ENCODE measurements at places on chromosomes 6 and 20.

- DNase-seq: no peak
- H3K4me3 ChIP-seq: no peak overlapping the region
- peaks cover 38% of the 10 kb centered on the region for H3K27me3 ChIP-seq
- H3K36me3 ChIP-seq: no peaks in the 10 kb centered on the region
- peak overlapping the region; percentile 14 for H3K27ac ChIP-seq
These were observed 110.1 kb upstream of the PTPN1 start for GRCh38 chr20:50399917-50400704.

DNA sequence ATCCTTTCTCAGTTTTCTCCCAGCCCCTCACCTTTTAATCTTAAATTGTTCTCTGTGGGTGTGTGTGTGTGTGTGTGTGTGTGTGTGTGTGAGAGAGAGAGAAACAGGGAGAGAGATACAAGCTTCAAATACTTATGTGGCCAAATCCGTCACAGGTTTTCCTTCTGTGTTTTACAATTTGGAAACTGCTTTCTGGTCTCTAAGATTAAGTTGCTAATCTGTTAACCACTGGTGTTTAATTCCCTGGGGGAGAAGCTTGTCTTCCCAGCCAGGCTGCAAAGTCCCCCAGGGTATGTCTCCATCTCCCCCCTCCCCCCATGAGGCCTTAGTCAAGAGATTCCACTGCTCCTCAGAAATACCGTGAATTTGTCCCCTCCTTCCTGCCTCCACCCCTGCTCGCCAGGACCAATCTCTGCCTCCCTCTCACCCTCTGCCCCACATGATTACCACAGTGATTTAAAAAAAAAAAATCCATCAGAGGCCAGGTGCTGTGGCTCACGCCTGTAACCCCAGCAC is 49.0 kb downstream of the RIPOR3 start:
- no peak overlapping the region for H3K4me3 ChIP-seq
- H3K27me3 ChIP-seq: peaks cover 2% of the 10 kb centered on the region
- no peak for DNase-seq
- H3K27ac ChIP-seq: no peak overlapping the region

GRCh38 chr6:26312501-26313397 is 52.2 kb upstream of the BTN3A2 start:
- peak overlapping the region; percentile 77 for H3K27ac ChIP-seq

- H3K4me1 ChIP-seq: peaks cover 12% of the 10 kb centered on the region
- H3K4me3 ChIP-seq: no peak overlapping the region
- H3K27me3 ChIP-seq: no peaks in the 10 kb centered on the region
- peaks cover 37% of the 10 kb centered on the region for H3K36me3 ChIP-seq
- H3K27ac ChIP-seq: no peak overlapping the region
These were observed 123.9 kb downstream of the MAP3K4 start for GRCh38 chr6:161115468-161115867.

- no peak overlapping the region for H3K4me3 ChIP-seq
- no peak for DNase-seq
- H3K4me1 ChIP-seq: no peaks in the 10 kb centered on the region
- H3K27me3 ChIP-seq: peaks cover 8% of the 10 kb centered on the region
These were observed 78.7 kb upstream of the IFNGR1 start for GRCh38 chr6:137297887-137298286.

- no peak overlapping the region for H3K4me3 ChIP-seq
- no peaks in the 10 kb centered on the region for H3K36me3 ChIP-seq
- no peak for DNase-seq
- peaks cover 44% of the 10 kb centered on the region for H3K27me3 ChIP-seq
- no peak overlapping the region for H3K27ac ChIP-seq
- H3K4me1 ChIP-seq: peaks cover 3% of the 10 kb centered on the region
These were observed 10.5 kb upstream of the ZNF334 start for GRCh38 chr20:46523696-46524328.

DNA sequence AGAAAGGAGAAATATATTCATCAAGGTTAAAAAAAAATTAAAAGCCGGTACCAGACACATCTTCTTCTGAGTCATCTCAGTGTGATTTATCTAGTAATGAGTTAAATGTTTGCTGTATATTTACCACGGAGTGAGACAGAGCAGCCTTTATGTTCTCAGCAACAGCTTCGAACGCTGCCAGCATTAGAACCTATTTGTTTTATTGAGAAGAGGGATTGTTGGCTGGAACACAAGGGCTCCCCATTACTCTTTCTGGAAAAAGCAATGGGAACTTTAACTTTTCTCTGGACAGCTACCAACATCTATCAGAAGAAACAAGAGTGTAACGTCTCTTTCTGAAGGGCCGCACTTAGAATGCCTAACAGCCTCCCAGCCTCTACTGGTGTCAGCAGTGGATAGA is 105.3 kb upstream of the TAB2 start:
- H3K4me3 ChIP-seq: peak overlapping the region; percentile 28
- H3K27ac ChIP-seq: peak overlapping the region; percentile 28
- H3K4me1 ChIP-seq: peaks cover 29% of the 10 kb centered on the region

DNA sequence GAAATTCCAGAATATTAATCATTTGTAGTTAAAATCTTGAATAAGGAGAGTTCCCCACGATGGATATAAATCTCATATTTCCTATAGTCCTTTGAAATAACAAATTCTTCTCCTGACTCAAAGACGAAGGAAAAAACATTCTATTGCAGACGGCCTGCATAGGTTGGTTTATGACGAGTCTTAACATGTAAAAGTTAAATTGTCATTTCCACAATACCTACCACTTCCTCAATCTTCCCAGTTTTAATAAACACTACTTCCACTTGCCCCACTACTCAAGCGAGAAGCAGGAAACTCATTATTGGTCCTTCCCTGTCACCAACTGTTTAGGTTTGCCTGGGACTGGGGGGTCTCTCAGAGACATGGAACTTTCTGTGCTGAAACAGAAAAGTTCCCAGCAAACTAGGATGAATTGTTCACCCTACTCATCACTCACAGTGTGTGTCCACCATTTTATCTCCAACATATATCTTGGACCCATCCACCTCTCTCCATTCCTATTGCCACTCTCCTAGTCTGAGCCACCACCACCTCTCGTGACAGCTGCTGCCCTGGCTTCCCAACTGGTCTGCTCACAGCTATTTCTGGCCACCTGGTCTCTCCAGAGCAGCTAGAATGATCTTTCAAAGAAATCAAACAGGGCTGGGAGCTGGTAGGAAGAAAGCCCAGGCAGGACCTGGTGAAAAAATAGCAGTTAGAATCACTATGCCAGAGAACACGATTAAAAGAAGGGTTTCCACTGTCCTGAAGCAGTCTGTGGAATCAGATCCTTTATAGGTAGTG is 15.1 kb upstream of the ZSCAN9 start:
- peaks cover 32% of the 10 kb centered on the region for H3K4me1 ChIP-seq
- no peak for DNase-seq

DNA sequence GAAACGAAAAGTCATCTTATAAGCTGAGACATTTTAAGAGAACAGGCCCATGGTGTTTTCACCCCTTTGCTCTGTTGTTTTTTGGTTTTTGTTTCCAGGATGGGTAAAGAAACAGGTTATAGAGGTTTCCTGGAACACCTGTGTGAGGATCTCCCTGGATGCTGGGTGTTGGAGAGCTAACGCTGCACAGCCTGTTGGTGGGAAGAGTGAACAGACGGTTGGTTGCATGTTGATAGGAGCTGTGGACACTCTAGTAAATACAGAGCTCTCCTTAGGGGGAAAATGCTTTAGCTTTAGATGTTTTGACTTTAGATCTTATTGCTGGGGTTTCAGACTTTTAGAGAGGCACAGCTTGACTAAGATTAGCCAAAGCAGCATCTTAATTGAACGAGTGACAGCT is 235.2 kb downstream of the SOX4 start:
- peaks cover 5% of the 10 kb centered on the region for H3K27me3 ChIP-seq
- no peak for DNase-seq
- peaks cover 2% of the 10 kb centered on the region for H3K4me1 ChIP-seq
- no peaks in the 10 kb centered on the region for H3K36me3 ChIP-seq

DNA sequence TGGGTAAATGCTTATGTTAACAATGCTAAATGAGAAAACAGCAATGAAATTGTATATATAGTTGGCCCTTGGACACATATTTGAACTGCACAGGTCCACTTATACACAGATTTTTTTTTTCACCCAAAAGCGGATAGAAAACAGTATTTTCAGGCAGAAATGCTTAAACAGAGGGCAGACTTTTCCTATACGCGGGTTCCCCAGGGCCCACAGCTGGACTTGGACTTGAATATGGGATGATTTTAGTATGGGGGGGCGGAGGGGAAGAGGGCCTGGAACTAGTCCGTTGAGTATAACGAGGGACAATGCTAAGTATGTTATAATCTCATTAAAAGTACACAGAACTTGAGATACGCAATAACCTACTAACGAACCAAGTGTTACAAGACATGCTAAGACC is 1.1 kb upstream of the PRSS35 start:
- H3K27ac ChIP-seq: no peak overlapping the region
- peaks cover 36% of the 10 kb centered on the region for H3K27me3 ChIP-seq
- H3K36me3 ChIP-seq: no peaks in the 10 kb centered on the region
- DNase-seq: no peak
- peaks cover 7% of the 10 kb centered on the region for H3K4me1 ChIP-seq

- no peak overlapping the region for H3K27ac ChIP-seq
- H3K4me1 ChIP-seq: no peaks in the 10 kb centered on the region
- DNase-seq: no peak
- H3K27me3 ChIP-seq: peaks cover 5% of the 10 kb centered on the region
- H3K36me3 ChIP-seq: no peaks in the 10 kb centered on the region
These were observed 226.3 kb downstream of the RNF144B start for GRCh38 chr6:18613319-18613925.

- no peaks in the 10 kb centered on the region for H3K27me3 ChIP-seq
- H3K4me3 ChIP-seq: no peak overlapping the region
- no peak overlapping the region for H3K27ac ChIP-seq
- no peaks in the 10 kb centered on the region for H3K36me3 ChIP-seq
These were observed 77.1 kb downstream of the STMND1 start for GRCh38 chr6:17178754-17179529.

DNA sequence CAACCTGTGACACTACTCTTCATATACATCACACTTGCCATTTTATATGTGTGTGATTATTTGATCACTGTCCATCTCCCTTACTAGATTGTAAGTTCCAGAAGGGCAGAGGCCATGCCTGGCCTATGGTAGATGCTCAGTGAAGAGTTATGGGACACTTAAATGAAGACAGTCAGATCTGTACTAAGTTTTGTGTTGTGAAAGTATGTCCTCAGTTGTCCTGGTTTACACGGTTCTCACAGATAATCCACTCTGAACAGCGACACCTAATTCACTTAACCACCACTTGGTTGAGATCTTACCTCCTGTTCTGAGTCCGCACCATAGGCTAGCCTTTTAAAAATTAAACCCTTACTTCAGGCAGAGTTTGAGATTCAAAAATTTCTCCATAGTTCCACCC is 434.1 kb upstream of the SOX4 start:
- peaks cover 5% of the 10 kb centered on the region for H3K36me3 ChIP-seq
- no peak overlapping the region for H3K4me3 ChIP-seq
- no peak overlapping the region for H3K27ac ChIP-seq
- no peaks in the 10 kb centered on the region for H3K27me3 ChIP-seq
- H3K4me1 ChIP-seq: peaks cover 24% of the 10 kb centered on the region

DNA sequence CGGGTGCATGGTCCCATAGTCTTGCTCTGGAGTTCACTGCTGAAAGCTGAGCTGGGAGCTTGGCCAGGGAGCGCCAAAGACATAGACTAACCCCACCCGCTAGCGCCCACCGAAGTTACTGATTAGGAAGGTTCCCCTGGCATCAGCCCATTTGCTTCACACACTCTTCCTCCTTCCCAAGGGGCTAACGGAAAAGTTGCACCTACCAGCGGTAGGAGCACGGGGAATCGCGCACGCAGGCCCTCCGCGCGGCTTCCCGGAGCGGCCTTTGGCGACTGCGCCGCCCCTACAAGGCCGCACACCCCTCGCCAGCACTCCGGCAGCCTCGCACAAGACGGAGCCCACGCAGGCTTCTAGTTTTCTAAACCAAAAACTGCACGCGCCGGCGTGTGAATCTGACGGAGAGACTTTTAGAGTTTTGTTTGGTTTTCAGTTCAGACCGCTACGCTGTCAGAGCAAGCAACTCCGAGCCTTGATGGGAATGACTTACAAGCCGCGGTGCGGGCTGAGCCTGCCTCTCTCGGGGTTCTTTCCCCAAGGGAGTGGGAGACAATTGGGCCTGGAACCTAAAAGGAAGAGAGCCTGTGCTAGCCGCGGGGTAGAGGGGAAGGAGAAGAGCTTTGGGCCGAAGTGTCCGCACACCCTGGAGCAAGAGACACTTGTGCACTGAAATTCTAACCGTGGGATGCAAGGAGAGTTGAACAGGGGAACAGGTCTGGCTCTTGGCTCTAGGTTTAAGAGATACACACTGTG is 891 bp upstream of the POU3F2 start:
- peak overlapping the region; percentile 42 for H3K27ac ChIP-seq
- H3K36me3 ChIP-seq: peaks cover 1% of the 10 kb centered on the region

GRCh38 chr6:43468748-43469681 is 8.4 kb upstream of the TJAP1 start:
- no peak for DNase-seq
- no peaks in the 10 kb centered on the region for H3K4me1 ChIP-seq

GRCh38 chr6:20893412-20893811 is 359.2 kb downstream of the CDKAL1 start:
- H3K4me3 ChIP-seq: no peak overlapping the region
- no peak for DNase-seq
- H3K4me1 ChIP-seq: no peaks in the 10 kb centered on the region
- H3K27ac ChIP-seq: no peak overlapping the region
- peaks cover 25% of the 10 kb centered on the region for H3K36me3 ChIP-seq

DNA sequence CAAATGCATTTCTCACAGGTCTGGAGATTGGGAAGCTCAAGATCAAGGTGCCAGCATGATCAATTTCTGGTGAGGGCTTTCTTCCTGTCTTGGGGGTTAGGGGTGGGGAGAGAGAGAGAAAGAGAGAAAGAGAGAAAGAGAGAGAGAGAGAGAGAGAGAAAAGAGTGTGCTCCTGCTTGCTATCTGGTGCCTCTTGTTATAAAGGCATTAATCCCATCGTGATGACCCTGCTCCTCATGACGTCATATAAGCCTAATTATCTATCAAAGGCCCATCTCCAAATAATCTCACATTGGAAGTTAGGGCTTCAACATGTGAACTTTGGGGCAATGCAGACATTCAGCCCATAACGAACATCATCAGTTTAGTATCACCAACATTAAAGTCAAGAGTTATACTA is 114.8 kb downstream of the EYA4 start:
- no peaks in the 10 kb centered on the region for H3K36me3 ChIP-seq
- no peak for DNase-seq
- no peaks in the 10 kb centered on the region for H3K4me1 ChIP-seq
- H3K4me3 ChIP-seq: no peak overlapping the region
- H3K27me3 ChIP-seq: no peaks in the 10 kb centered on the region

DNA sequence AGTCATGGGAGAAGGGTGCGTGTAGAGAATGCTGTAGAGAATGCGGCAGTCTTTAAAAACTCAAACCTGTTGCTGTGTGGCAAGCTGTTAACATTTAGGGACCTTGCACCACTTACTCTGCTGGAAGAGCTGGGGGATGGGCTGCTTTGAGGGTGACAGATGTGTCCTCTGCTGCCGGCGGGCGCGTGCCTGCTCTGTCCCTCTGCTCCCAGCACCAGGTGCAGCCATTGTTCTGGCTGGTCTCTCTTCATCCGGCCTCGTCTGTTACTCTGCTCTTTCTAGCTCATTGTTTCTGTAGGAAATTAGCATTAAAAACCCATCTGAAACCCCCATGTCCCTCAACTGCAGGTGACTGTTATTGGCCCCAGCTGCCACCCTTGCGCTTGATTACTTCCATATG is 78.5 kb downstream of the CBFA2T2 start:
- no peak overlapping the region for H3K27ac ChIP-seq
- no peak for DNase-seq
- H3K4me3 ChIP-seq: no peak overlapping the region
- no peaks in the 10 kb centered on the region for H3K27me3 ChIP-seq
- peaks cover 3% of the 10 kb centered on the region for H3K36me3 ChIP-seq
- peaks cover 13% of the 10 kb centered on the region for H3K4me1 ChIP-seq

- DNase-seq: peak; percentile 48
- H3K27ac ChIP-seq: peak overlapping the region; percentile 97
- peaks cover 55% of the 10 kb centered on the region for H3K4me1 ChIP-seq
- peak overlapping the region; percentile 88 for H3K4me3 ChIP-seq
These were observed 11.2 kb downstream of the ZBTB2 start for GRCh38 chr6:151379933-151380847.

Measured in activated naive CD8-positive, alpha-beta T cell treated with anti-CD3 and anti-CD28 coated beads, Interleukin-2, amount 10 ng/mL, durations not matched to agents 7 days and 5 days (primary cell).